ENCODE measurements at places on chromosomes 7 and 10.

- DNase-seq: no peak
Measured at GRCh38 chr10:130969700-130970099, 341.8 kb downstream of the TCERG1L start.

- DNase-seq: no peak
Measured at GRCh38 chr10:17655009-17655408, 11.1 kb downstream of the STAM start.

DNA sequence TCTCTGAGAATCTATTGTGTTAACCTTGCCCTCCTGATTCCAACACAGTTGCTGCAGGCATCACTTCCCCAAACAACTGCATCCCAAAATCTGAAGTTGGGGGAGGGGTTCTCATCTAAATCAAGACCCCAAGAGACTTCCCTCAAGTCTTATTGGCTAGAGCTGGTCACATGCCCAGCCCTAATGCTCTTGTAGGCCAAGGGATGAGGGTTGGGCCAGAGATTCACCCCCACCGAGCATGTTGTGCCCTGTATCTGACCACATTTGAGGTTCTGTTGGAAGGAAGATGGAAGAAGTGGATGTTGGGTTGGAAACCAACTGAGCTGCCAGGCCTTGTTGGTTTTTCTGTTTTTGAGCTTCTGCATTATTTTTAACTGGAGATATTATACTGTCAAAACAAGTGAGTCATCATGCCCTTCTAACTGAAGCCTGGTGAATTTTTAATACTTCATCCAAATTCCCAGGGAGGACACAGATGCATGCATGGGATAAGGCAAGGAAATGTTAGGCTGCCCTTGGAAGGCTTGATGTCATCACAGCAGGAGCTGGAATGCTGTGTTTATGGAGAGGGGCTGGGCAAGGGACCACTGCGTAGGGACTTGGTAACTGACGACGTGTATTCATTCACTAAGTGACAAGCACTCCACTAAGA lies 68.6 kb upstream of the CACUL1 start:
- no peak for DNase-seq

GRCh38 chr10:46229144-46229563 lies 57.6 kb upstream of the ANTXRL start:
- DNase-seq: no peak

- DNase-seq: no peak
Measured at GRCh38 chr7:44094365-44094764, 9.8 kb upstream of the AEBP1 start.

DNA sequence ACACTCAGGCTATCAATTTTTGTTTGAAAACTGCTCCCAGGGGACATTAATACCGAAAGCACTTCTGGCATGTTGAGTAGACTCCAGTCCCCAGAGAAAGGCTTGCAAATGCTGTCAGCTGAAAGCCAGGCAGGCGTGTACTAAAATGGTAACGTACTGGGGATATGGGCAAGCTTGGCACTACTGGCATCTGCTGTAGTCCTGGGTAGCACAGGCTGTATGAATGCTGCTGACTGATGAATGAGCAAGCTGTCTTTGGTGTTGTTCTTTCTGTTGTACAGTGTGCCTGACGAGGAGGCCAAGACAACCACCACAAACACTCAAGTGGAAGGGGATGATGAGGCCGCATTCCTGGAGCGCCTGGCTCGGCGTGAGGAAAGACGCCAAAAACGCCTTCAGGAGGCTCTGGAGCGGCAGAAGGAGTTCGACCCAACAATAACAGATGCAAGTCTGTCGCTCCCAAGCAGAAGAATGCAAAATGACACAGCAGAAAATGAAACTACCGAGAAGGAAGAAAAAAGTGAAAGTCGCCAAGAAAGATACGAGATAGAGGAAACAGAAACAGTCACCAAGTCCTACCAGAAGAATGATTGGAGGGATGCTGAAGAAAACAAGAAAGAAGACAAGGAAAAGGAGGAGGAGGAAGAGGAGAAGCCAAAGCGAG lies 53.5 kb upstream of the AGBL3 start:
- DNase-seq: no peak

GRCh38 chr7:8390262-8390626 lies 43.2 kb upstream of the NXPH1 start:
- DNase-seq: no peak

DNA sequence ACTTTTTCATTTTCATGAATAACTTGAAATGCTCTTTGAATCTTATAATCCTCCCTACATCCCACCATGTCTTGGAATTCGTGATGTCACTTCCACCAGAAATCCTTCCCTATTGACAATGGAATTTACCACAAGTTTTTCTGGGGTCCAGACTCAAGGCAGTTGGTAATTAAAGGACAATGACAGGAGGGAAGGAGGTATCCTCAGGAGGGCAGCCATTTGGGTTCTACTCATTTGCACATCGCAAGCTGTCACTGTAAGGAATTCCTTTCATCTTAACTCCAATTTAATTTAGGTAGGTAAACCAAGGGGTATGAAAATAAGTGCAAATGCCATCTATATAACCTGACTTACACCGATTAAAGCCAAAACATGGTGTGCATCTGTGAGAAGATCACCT lies 21.9 kb downstream of the LRRC17 start:
- no peak for DNase-seq

DNA sequence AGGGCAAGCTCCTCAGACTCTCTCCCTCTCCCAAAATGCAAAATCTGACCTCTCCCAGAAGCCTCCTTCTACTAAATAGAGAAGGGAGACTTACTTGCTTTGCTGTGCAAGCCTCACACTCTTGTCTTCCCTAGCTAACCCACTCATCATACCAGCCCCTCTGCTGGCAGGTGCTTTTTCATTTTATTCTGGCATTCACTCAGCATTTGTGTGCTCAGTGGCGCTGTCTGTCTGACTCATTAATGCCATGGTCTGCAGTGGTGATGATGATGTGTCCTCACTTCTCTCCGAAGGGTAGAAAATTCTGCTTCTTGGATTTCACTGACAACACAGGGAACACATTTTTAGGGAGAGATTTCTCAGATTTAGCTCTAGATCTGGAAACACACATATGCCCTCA lies 22.0 kb upstream of the BTRC start:
- DNase-seq: no peak

DNA sequence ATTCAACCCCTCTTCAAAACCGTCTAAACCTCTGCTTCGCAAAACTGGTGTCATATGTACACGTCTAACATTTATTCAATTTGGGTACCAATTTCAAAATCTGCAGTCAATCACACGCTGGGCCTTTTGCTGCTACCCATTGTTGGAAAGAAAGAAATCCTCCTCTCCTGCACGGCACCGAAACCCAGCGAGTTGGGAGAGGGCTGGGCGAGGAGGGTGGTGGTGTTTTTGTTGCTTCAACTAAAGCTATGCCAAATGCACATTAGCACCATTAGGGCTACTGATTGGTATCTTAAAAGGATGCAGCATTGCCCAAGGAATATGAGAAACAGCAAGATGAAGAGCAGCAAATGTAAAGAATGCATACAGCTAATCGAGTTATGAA lies 7.8 kb downstream of the EBF3 start:
- no peak for DNase-seq

- no peak for DNase-seq
Measured at GRCh38 chr7:122310119-122311021, 5.8 kb upstream of the FEZF1 start.

DNA sequence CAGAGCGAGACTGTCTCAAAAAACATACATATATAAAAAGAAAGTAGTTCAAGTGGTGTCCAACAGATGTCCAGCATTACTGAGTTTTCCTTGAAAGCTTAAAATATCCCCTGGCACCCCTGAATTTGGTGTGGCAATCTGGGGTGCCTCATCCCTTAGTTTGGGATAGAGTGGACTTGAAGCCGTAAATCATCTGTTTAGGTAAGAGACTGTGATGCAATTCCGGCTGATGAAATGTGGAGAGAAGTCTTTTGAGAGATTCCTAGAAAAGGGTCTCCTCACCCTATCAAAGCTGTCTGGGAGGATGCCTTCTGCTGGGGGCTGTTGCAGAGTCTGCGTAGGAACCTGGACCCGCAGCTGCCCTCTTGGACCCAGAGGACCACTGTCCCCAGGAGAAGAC lies 408.0 kb downstream of the RPS24 start:
- no peak for DNase-seq

DNA sequence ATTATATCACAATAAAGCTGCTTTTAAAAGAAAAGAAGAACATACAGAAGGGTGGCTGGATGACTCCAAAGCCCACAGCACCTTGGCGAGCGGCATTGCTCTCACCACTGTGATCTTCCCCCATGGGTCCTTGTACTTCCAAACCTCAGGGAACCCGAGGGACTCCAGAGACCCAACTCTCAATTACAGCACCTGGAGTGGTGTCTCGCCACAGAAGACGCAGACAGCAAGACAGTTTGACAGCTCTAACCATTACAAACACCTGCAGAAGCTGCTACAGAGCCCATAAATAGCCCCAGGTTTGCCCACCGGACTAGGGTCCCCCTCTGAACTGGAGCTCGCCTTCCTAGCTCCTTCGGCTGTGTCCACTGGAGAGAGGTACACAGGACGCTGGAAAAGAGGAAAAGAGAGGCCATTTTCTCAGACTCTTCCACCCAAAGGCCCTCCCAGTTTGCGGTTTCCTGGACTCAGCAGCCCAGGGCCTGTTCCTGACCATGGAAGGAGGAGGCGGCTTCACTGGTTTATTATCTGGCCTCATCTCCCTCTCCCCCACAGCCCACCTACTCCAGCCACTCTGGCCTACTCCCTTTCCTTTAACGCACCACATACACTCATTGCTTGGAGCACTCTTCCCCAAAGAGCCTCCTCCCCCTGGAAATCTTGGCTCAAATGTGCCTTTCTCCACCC lies 1.9 kb downstream of the PIK3AP1 start:
- DNase-seq: no peak

GRCh38 chr7:81869670-81870069 lies 99.8 kb upstream of the HGF start:
- no peak for DNase-seq

DNA sequence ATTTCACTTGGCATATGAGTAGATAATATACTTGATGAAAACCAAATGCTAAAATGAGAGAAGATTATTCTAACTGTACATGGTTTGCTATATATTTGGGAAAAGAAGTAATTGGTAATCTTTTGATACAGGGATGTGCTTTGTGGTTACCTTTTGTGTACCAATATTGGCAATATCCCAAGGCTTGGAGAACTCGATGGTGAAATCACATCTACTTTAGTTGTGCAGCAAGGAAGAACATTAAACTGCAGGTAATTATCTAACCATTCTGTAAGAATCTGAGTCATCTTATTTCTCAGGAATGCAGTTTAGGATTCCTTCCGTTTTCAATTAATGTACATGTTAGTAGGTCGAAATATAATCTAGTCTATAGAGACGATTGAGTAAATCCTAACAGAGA lies 64.1 kb downstream of the SRI start:
- DNase-seq: no peak

DNA sequence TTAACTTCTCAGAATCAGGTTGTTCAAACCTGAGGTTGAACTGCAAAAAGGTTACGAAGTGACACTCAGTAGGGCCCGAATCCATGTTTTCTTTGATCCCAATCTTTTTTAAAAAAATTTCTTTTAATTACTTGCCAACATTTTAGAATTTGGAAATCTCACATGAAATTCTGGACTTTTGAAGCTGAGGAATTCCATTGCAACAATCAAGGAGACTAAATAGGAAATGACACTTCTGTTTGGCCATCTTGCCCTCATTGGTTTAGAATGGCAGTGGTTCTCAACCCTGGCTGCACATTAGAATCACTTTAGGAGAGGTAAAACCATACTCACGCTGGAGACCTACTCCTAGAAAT lies 471 bp upstream of the TOMM7 start:
- DNase-seq: no peak

DNA sequence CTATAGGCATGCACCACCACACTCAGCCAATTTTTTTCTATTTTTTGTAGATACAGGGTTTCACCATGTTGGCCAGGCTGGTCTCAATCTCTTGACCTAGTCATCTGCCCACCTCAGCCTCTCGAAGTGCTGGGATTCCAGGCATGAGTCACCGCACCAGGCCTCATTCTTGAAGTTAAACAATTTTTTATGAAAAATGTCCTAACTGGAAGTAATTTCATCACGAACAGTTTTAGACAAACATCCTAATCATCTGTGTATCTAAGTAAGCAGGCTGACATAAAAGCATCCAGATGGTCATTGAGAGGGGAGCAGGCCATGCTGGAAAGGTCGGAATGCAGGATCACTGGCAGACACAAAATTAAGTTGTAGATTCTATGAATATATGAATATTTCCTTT lies 269.1 kb downstream of the ZMYND11 start:
- no peak for DNase-seq

DNA sequence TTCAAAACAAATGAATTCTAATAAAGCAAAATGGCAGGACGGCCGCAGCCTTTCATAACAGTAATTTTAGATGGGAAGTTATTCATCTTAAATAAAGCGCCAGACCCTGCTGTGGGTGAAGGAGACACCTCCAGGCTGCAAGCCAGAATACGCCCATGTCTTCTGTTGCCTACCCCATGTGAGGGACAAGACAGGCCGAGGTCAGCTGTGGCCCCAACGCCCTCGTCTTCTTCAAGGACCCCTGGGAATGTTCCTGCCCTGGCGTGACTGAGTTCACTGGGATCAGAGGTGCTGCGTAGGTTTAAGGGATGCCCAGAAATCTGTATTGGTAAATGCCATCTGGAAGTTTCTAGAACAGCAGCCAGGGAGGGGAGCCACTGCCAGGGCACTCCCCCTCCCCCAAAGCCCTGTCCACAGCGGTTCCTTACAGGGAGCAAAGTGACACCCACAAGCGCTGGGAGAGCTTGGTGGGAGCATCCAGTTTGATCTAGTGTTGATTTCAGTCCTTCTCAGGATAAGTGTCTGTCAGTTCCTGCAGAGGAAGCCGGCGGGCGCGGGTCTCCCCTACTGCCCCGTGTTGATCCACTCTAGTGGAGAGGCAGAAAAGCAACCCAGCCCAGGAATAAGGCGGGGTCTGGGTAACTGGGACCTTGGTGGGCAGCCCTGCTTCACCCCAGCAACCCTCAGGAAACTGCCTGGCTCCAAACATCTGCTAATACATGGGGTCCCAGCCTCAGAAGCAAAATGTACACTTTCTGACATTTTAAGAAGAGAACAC lies 20.6 kb downstream of the PAPOLB start:
- no peak for DNase-seq

- no peak for DNase-seq
Measured at GRCh38 chr7:151238190-151238810, 6.0 kb downstream of the CHPF2 start.

- no peak for DNase-seq
Measured at GRCh38 chr7:40483630-40484029, 348.8 kb downstream of the SUGCT start.

- no peak for DNase-seq
Measured at GRCh38 chr10:6136215-6137201, 47.7 kb downstream of the RBM17 start.

GRCh38 chr7:158760936-158761335 lies 56.3 kb upstream of the NCAPG2 start:
- no peak for DNase-seq

Measured in stimulated activated CD8-positive, alpha-beta memory T cell treated with anti-CD3 and anti-CD28 coated beads, Interleukin-4, amount 100 ng/mL, for 1 hour (primary cell).